ENCODE measurements at places on chromosomes 7 and 10.
A peak's percentile ranks its signal among the peaks of the same experiment; 100 is the strongest.

DNA sequence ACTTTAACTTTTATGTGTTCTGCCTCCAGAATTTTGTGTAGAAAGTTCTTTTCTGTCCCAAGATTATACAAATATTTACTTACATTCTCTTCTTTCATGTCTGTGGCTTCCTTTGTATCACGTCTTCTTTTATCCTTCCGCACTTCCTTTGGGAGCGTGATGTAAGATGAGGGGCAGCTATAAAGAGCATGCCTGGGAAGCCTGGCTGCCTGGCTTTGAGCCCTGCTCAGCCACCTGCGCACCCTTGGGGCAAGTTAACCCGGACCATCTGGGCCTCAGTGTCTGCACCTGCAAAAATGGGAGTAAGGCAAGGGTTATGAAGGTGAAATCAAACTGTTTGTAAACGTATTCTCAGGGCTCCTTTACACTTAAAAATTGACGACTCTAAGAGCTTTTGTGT, 25.2 kb downstream of the PALD1 start:
- no peak for DNase-seq

DNA sequence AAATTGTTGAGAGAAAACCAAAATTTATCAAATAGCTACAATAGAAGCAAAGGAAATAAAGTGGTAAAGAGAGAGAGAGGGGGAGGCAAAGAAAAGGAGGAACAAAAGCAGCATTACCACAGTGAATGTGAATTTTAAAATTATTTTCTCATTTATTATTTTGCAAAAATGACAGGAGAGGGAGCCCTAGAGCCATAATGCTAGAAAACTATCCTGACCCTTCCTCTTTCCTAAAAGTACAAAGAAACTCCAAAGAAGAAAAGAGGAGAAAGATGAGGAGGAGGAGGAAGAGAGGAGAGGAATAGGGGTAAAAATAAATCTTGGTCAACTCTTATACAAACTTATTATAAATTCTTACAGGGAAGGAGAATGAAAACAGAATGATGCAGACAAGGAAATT, 921.5 kb downstream of the NRG3 start:
- no peak for DNase-seq

GRCh38 chr10:125155101-125155500, 5.3 kb downstream of the CTBP2 start:
- no peak for DNase-seq

DNA sequence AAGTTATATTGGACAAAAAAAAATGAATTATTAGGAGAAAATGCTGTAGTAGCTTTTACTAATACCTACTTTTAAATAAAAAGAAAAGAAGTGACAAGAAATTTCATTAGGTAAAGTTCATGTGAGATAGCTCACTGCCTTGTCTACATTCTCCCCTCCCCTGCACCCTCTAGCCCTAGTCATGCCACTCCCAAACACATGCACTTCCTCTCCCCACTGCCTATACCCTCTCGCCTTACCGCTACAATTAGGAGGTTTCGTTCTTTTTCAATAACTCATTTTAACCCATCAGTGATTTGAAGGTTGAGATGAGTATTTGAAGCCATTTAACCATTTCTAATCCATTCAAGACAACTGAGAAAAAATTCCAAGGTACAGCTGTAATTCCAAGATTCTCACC, 75.3 kb downstream of the HIBADH start:
- DNase-seq: no peak

DNA sequence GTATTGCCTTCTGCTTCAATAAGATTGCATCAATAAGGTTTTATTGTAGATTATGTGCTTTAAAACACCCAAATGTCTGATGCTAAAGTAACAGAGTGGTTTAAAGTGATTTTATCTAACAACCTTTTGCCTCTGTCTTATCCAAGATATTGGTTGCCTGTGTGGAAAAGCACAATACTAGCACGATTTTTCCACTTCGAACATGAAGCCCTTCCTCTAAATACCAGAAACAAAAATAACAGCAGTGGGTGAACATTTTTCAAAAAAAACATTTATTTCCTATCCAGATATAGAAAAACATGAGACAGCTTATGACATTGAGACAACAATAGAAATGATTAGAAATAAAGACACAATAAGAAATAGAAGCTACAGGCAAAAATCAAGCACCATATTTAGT, 59.5 kb upstream of the MDFIC start:
- no peak for DNase-seq

DNA sequence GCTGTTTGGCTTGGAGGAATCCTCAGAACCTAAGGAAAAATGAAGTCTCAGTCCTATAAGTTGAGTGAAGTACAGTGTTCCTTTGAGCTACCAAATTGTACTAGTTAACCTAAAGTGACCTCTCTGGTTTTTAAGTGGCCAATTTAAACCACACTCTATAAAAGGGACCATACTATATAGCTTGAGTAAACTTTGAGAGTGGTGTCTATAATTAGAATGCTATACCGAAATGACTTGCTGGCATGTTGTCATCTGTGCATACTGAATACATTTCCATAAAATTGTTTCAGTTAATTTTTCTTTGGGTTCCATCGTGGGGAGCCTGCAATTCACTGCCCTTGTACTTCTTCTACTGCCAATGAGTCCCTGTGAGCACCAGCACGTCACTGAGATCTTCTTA, 151.1 kb downstream of the DKK1 start:
- no peak for DNase-seq

DNA sequence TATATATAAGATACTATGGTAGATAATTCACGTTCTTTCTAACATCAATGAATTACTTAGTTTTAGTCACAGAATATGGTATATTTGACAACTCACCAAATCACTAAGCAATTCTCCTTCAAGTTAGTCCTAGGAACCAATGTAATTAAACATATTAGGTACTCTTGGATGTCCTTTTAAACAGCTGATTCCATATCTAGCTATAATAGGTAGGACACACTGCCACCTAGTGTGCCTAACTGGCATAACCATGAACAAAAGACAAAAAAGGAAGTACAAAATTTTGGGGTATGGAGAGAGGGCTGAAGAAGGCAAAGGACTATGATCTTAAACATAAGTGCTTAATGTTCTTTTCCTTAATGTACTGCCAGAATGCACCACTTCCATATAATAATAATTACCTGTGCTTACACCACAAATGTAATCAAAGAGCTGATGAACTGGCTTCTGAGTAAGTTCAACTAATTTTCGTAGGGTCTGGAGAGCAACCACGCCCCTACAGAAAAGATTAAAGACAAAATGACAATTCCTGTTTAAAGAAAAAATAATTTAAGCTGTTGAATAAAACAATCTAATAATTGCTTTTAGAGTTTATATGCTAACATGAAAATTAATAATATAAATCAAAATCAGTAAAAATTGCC, 28.7 kb downstream of the PNPLA8 start:
- no peak for DNase-seq

GRCh38 chr10:89591111-89591795, 53.8 kb downstream of the PANK1 start:
- DNase-seq: no peak

DNA sequence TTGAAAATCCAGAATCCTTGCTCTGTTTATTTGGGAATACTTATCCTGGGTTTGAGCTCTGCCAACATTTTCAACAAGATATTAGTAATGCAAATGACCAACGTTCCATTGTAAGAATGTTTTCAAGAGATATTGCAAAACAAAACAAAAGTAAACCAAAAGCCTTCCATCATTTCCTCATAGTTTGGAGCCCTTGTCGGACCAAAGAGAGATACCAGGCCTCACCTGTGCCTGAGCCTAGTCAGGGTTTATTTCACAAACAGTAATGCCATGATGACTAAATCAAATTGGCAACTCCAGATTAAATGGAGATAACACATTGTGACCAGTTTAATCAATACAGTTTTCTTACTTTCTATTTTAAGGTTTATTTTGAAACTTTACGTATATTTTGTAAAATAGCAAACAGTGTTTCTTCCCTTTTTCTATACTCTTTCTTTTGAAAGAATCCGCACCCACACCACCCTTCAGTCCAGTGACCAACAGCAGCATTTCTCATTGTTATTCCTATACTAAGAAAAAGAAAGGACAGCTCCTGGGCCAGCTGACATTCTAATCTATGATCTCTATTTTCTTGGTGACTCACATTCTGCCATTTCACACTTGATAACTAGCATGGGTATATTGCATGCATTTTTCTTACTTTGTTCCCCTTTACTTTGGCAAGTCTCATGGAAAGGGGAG, 168.5 kb upstream of the MEOX2 start:
- no peak for DNase-seq

GRCh38 chr10:112985690-112986543, 35.9 kb downstream of the TCF7L2 start:
- no peak for DNase-seq

DNA sequence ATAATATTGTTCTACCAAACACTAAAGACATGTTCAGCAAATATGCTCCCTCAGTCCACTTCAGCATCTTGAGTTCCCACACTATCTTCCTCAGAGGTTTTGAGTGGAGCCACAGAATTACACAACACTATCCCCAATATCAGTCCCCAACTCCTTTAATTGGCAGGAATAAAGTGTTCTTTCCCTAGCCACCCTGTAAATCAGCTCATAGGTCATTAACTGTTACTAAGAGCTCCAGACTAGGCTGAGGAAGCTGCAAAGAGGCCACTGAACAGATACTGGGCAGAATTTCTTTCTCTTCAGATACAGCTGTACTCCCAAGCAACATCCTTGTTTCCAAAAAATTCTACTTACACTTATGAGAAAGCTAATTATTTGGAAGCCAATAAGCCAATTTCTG, 11.6 kb upstream of the KAT6B start:
- no peak for DNase-seq

DNA sequence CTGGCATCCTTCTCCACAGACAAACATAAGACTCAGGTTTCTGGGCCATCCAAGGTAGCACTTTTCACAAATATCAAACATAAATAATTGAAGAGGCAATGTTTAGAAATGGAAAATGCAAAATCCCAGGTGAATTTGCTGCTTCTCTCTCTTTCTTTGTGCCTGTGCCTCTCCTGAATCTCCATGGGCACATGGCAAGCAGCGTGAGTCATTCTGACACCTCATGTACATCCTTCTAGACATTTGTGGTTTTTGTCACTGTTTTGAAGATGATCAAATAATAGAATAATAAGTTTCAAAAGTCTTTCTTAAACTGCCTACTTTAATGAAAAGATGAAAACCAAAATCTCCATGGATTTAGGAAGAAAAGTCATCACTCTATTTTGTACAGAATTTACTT, 60.3 kb upstream of the RAB11FIP2 start:
- no peak for DNase-seq

DNA sequence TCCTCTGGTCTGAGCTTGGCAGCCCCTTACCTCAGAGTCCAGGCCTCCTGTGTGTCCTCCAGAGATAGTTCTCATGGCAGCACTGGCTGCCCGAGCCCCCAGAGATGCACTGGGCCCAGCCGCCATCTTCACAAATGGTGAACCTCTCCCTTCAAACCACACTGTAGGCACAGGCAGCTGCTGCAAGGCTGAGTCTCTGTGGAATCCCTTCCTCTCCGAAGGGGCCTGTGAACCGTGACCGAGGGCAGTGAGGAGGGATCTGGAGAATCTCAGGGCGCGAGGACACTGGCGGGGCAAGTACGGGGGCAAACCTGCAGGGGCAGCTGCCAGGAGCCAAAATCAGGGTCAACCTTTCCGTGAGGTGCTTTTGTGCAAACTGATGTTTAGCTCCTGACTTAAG, 69.5 kb upstream of the CFAP46 start:
- DNase-seq: no peak

DNA sequence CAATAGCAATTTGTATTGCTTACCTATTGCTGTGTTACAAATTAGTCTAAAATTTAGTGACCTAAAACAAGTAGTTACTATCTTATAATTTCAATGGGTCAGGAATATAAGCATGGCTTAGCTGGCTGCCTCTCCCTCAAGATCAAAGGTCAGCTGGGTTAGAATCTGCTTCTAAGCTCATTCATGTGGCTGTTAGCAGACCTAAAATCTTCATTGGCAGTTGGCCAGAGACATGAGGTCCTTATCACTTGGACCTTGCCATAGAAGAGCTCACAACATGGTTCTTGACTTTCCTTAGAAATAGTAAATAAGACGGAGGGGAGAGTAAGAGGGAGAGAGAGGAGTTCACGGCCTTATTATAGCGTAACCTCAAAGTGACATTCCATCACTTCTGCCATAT, 468.0 kb downstream of the HTR7 start:
- DNase-seq: no peak

GRCh38 chr10:71126432-71126831, 85.9 kb upstream of the UNC5B start:
- DNase-seq: peak; percentile 38

GRCh38 chr10:62710182-62710581, 94.3 kb upstream of the ADO start:
- no peak for DNase-seq

DNA sequence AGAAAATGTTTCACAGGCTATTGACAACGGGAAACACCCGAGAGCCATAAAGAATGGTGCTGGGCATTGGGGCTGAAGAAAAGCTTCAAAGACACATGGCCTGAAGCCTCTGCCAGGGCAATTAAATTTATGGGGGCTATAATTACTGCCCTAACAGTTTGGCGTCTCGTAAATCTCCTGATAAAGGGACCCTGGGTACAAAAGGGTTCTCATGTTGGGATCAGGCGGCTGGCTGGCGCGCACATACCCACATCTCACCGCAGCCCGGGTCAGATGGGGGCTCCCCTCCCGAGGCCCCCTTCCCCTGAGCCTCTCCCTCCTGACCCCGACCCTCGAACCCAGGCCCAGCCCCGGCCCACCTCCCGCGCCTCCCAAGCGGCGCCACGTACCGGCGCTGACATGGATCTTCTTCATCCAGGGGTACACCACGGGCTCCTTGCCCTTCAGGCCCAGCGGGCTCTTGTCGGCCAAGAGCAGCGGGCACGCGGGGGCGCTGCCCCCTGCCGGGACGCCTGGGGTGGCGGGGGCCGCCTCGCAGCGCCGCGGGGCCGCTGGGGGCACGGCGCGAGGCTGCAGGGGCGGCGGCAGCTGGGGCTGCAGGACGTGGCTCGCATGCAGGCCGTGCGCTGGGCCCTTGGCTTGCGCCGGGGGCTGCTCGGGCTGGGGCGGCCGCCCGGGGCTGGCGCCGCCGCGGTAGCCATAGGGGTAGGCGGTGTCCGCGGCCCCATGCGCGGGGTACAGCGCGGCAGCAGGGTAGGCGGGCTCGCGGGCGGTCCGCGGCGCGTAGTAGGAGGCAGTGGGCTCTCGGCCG, 623 bp downstream of the HOXA4 start:
- DNase-seq: peak; percentile 49

- DNase-seq: no peak
These were observed 9.6 kb upstream of the OAT start for GRCh38 chr10:124428207-124428777.
